NCI-H2227 treated with DMSO at 0.1 percent for 48 hours (cell line): ENCODE measurements at places on chromosomes 5 and 9.

GRCh38 chr9:68949271-68950000 lies 64.5 kb downstream of the PRKACG start:
- DNase-seq, result peak; percentile 16

DNA sequence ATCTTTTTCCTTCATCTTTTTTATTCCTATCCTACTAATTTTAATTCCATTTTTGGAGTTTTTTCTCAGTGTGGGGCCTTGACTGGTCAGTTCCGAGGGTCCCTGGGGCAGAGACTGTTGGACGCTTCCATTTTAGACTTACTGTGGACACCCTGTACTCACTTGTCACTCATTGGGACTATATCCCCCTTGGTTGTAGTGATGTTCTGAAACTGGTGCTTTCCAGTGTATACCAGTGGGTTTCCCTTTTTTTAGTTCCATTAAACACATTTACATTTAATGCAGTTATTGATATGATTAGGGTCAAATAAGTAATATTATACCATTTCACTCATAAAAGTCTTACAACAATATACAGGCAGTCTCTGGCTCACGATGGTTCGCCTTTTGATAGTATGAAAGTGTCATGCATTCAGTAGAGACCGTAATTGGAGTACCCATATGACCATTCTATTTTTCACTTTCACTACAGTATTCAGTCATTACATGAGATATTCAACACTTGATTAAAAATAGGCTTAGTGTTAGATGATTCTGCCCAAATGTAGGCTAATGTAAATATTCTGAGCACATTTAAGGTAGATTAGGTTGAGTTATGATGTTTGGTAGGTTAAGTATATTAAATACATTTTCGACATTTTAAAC lies 46.0 kb downstream of the CNOT6 start:
- no peak for DNase-seq

GRCh38 chr5:31090467-31090866 lies 103.0 kb upstream of the CDH6 start:
- no peak for DNase-seq

- peak; percentile 36 for DNase-seq
Observed at GRCh38 chr9:129081388-129081904, 535 bp downstream of the DOLPP1 start.
